Prostate gland (tissue), 2 donors: ENCODE measurements at places on chromosomes 1 and 21.

DNA sequence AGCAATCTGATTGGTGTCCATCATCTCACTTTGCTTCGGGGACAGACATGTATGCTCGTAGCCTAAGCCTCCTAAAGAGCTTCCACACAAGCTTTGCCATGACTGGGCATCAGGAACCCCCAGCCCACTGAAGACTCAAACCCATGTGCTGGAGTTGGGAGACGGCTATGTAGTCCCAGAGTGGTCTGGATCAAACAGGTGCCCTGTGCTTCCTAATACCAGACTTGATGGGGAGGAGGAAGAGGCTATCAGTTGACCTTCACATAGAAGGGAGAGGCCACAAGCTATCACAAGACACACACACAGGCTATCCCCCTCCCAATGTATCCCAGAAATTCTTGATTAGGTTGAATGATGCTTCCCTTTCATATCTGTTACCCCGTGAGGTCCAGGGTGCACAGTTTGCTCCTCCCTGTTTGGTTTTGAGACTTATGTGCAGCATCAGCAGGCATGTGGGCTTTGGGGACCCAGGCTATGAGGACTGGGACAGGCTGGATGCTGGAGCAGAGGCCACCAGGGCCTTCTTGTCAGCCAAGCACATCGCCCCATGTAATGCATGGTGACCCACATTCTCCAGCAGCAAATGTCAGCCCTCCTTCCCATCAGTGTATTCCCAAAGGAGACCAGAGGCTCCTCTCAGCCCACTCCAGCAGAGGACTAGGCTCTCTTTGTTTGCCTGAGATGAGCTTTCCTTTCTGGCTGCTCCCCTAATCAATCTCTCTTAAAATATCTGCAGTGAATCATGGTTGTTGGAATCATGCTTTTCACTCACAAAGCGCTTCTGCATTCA lies 159.8 kb downstream of the GRIK3 start:
- DNase-seq, result no peak

DNA sequence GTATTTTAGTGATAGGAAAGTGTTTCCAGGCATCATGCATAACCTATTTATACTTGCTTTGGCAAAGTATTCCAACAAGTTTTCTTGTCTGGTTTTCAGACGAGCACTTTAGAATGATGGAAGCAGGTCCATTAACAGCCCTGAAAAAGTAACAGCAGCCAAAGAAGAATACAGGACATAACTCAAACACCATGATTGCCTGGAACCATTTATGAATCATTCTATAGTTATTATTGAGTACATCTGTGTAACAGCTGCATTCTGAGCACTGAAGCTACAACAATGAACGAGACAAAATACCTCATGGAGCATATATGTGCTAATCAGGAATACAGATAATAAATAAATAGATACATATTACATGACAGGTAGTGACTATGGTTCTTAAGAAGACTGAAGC lies 12.6 kb downstream of the IL10RB start:
- no peak for DNase-seq

- DNase-seq, result no peak
These were observed 34.4 kb downstream of the C21orf91 start for GRCh38 chr21:17784604-17785402.

- DNase-seq, result no peak
These were observed 35.4 kb upstream of the SRSF10 start for GRCh38 chr1:24015221-24016210.

GRCh38 chr1:58813361-58813760 lies 29.5 kb upstream of the JUN start:
- DNase-seq, result no peak

DNA sequence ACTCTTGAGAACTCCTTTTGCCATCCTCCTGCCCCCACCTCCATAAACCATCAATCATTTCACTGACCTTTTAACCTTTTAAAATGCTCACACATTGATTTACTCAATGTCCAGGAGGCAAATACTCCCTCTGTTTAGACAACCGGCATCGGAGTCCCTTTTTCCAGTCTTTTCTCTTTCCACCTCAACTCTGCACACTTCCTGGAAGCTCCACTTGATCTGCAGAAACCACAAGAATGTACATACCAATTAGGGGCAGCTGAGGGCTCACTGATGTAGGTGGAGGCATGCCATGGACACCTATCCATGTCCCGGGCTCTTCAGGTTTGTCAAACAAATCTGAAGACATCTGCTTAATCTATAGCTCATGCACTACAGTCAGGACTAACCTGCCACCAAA lies 5.3 kb upstream of the AMIGO1 start:
- DNase-seq, result no peak

- DNase-seq, result no peak
These were observed 955 bp upstream of the UBE2G2 start for GRCh38 chr21:44802396-44803153.

- DNase-seq, result no peak
These were observed 254.8 kb downstream of the LTN1 start for GRCh38 chr21:28737674-28738419.
